ENCODE measurements at places on chromosomes 1 and 21.

DNA sequence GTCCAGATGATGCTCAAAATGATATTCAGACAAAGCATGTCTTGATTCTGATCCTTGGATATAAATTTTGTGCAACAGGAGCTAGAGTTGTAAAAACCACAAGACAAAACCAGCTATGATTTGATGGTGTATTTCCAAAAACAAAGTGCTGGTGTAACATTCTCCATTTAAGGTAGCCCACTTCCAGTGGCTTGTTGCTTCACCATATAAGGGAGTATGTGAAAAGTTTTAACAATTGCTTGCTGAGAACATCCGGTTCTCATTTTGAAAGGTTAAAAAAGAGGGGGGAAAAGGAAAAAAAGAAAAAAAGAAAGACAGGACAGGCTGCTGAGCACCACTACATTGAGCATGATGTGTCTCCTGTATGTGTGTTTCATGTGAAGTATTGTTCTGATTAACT is 123.6 kb downstream of the MACF1 start:
- DNase-seq = no peak

GRCh38 chr1:116988248-116988647 is 13.3 kb upstream of the CD101 start:
- DNase-seq = peak; percentile 29

- no peak for DNase-seq
Measured at GRCh38 chr1:211789641-211790464, 40.7 kb downstream of the LPGAT1 start.

GRCh38 chr1:173405834-173406233 is 71.3 kb upstream of the PRDX6 start:
- no peak for DNase-seq

- no peak for DNase-seq
Measured at GRCh38 chr1:23013657-23014056, 2.0 kb downstream of the TEX46 start.

DNA sequence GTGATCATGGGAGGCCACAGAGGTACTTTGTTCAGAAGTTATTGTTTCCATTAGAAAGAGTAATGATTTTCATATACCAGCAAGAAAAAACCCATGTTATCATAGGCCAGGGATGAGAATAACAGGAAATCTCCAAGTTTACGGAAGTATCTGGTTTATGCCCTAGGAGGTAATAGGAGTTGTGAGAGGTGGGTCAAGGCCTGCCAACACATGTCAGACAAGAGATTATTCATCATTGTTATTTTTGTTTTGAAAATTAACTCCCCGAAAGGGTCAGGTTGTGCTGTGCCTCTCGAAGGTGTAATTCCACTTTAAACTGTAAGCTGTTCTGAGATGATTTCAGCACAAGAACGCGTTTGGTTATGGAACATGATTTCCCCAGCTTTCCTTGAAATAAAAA is 218.4 kb downstream of the CAMTA1 start:
- DNase-seq = no peak

GRCh38 chr1:29083317-29084195 is 40.1 kb downstream of the TMEM200B start:
- DNase-seq = no peak

GRCh38 chr1:84781946-84782771 is 91.9 kb upstream of the SSX2IP start:
- DNase-seq = peak; percentile 53

DNA sequence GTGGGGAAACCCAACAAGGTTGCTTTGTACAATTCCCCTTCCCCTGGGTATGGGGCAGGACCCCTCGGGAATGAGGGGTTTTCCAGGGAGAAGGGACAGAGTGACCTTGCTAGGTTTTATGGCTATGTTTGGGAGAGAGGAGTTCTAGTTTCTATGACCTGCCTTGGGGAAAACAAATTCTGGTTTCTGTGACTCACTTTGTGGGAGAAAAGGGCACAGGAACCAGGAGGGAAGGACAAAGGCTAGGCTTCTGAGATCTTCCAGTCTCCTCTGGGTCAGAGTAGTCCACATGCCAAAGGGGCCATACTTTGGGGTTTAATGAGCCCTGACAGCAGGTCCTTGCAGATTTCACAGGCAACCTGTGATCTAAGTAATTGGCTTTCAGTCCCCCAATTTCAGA is 5.5 kb upstream of the PTGER3 start:
- DNase-seq = no peak

GRCh38 chr1:198047913-198048312 is 108.9 kb upstream of the NEK7 start:
- DNase-seq = no peak

DNA sequence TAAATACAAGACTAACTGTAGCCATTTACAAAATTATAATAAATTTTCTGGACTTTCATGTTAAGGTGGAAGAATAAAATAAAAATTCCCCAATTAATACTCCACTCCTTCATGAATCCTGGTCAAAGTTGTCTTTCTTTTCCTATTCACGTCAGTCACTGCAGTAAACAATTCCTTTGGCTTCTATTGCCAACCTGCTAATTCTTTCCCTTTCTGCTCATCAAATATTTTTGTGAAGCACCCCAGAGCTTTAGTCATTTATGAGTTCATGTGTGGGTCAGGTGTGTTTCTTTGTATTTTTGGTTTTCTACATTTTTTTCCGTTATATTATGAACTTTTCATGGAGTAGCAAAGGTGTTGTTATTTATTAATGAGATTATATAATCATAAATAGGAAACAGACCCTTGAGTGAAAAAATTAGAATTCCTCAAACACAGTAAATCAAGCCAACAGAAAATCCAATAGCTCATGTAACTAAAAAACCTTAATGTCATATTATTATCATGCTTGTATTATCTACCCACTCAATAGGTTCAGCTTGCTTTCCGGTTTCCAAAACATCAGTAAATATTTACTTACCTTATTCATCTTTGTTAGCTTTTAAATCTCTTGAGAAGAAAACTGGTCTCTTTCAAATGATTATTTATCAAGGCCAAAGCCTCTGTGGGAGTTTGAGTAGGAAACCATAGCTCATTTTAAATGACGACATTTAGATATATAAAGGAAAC is 29.6 kb upstream of the PLA2G4A start:
- DNase-seq = no peak

DNA sequence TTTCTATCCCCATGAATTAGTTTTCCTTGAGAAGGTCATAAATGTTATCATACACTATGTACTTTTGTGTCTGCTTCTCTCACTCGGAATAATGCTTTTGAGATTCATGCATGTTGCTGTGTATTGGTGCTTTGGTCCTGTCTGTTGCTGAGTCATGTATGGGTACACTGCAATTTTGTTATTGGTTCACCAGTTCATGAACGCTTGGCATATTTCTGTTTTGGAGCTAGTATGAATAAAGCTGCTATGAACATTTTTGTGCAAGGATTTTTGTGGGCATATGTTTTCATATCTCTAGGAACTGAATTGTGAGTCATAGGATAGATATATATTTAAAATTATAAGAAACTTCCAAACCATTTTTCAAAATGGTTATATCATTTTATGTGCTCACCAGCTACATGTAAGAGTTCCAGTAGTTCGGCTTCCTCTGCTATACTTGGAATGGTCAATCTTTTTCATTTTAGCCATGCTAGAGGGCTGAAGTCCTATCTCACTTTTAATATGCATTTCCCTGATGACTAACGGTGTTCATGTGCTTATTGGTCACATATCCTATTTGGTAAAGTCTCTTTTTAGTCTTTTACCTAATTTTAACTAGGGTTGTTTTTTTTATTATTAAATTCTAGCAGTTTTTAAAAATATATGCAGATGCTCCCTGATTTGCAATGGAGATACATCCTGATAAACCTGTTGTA is 38.2 kb downstream of the ETS2 start:
- no peak for DNase-seq

DNA sequence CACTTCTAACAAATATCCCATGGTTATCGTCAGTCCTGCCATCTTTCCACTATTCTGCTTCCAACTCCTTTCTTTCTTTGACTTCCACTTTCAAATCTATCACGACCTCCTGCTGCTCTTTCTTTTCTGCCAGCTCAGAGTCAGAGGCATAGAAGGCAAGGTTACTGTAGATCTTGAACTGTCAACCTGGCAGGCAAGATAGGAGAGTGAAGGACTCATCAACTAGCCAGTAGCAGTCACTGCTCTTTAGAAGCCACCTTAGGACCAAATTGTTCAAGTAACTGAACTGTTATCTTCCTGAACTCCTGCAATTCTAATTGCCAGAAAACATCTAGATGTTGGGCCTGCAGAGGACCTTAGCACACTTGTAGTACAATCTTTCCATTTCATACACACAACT is 13.1 kb upstream of the FCER1A start:
- no peak for DNase-seq

DNA sequence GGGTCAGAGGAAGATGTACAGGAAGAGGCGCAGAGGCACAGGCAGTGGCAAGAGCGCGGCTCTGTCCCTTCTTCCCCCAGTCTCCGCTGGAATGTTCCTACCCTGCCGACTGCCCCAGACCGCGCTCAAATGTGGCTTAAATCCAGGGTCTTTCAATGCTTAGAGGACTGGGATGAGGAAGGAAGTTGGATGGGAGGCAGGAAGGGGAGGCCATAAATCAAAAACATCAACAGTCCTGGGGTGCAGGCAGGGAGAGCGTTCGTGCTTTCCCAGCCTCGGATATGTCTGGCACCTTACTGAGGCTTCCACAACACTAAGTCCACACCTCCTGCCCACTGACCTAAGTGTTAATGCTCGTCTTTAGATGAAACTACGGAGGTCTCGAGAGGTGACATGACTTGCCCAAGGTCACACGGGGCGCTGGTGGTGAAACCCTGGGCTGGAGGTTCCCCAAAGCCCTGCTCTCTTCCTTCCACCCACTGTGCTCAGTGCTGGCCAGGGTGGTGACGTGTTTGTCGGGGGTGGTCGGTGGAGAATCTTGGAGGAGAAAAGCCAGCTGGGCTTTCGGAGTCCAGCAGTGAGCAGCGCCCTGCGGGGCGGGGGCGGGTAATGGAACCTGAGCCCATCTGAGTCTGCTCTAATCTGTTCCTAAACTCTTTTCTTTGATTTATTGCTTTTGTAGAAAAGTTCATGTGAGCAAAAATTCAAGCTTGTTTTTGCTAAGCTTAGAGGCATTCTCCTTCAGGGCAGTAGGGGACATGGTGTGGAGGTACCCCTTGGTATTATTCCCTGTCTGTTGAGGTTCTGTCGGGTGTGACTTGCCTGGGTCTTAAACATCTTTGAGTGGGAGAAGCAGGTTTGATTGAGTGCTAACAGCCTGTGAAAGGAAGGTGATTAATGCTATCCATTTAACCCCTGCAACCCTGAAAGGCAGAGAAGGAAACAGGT is 708 bp downstream of the CDA start:
- peak; percentile 45 for DNase-seq

DNA sequence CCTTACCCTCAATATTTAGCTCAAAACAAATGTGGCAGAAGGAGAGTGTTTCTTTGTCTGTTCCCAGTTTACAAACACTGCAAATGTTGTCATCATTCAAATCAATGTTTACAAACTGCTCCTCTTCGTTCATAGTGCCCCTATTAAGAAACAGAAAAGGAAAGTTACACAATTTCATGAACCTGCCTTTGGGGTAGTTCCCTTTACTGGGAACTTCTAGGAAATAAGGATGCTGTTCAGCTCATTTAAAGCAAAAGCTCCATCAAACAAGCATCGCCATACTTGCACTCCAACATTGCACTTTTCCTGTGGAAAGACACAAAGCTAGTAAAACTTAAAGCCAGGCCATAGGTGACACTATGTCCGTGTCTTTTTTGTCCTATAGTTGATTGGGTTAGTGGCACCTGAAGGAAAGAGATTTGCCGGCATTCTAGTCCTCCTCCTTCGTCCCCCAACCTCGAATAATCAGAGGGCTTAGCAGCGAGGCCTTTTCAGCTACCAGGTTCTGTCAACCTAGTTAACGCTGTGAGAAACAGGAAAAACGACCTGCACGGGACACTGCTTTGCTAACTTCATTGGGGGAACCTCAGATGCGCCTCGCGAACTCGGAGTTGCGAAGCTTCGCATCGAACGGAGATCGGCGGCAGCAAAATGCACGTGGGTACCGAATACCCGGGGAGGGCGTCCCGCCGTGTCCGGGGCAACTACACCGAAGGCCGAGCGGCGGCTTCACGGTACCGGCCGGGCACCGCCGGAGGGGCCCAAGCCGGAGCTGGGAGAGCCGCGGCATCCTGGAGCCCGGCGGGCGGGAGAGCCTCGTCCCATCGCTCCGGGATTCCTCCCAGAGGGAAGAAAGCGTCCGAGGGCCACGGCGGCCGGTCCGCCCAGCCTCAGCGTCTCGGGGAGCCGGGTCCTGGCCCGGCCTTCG is 706 bp downstream of the C21orf91 start:
- peak; percentile 43 for DNase-seq

DNA sequence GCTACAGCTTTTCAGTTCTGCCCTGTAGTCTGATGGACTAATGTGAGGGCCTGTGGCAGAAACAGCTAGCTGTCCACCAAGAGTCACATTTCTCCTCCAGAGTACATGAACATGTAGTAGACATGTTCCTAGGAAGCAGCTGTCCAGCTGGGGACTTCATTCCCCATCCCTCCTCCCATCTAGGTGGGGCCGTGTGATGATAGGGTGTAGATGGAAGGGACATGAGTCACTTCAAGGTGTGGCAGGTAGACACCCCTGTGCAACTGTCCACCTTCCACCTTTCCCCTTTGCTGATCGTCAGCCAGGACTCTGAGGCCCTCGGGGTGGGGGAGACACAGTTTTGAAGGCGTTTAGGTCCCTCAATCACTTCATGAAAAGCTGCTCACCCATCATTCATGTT is 3.6 kb upstream of the RD3 start:
- no peak for DNase-seq

DNA sequence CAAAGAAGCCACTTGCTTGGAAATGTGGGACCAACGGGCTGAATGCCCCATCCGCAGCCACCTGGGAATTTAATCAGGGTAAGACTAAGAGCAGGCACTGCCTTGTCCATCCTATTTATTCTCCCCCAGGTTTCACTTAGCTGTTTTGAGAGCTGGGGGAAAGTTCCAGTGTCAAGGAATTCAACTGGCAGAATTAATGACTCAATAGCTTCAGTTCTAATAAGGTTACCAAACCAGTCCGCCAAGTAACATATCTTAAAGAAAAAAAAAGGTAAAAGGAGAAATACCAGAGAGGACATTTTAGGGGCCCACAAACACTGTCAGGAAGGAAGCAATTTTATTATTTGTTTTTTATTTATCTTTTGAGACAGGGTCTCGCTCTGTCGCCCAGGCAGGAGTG is 157.6 kb upstream of the SOD1 start:
- no peak for DNase-seq

- no peak for DNase-seq
Measured at GRCh38 chr1:25194572-25195020, 37.7 kb downstream of the SYF2 start.

- peak; percentile 25 for DNase-seq
Measured at GRCh38 chr1:204885288-204885711, 14.6 kb downstream of the NFASC start.
